HTR-8/SVneo (cell line): ENCODE measurements at places on chromosomes 3 and 15.

GRCh38 chr3:50297384-50297775 lies 1.8 kb downstream of the HYAL3 start:
- DNase-seq, result no peak

DNA sequence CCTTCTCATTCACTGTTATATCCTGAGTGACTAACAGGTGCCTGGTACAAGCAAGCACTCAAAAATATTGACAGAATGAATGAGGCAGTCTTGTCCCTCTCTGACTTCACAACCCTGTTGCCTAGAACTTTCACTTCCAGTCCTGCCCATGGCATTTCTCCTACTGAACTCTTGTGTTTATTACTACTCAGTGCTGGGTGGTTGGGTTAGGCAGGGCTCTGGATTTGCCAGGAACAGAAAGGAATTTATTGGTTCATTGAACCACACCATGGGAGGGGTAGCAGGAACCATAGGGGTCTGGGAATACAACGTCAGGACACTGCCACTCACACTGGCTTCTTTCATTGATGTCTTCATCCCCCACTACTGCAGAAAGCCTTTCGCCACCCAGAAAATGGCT lies 41.9 kb upstream of the SEMA4B start:
- no peak for DNase-seq

DNA sequence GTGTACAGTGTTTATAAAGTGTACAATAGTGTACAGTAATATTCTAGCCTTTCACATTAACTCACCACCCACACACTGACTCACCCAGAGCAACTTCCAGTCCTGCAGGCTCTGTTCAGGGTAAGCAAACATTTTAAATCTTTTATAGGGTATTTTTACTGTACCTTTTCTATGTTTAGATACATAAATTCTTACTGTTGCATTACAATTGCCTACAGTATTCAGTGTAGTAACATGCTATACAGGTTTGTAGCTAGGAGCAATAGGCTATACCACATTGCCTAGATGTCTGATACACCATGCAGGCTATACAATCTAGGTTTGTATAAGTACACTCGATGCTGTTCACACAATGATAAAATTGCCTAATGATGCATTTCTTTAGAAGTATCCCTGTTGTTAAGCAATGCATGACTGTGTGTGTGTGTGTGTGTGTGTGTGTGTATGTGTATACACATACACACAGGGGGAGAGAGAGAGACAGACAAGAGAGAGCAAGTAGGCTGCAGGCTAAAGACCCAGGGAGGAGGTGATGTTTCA lies 72.5 kb upstream of the PRR23C start:
- no peak for DNase-seq

DNA sequence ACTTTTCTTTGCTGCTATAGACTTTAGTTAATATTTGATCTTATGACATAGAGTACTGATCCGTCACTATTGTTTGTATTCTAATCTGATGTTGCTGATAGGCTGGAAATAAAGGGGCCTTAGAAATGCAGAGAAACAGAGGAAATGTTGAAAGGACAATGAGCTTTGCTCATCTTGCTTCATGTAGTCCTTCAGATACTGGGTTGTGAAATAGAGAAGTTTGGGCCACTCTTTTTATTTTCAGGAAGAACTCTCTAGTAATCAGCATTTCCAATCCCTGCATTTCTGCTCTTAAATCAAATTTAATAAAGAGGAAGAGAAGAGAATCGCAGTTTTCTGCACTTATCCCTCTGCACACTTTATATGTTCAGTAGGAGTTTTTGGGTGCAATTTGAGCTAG lies 192.8 kb upstream of the THBS1 start:
- no peak for DNase-seq

- DNase-seq, result no peak
Measured at GRCh38 chr3:9695345-9695744, 8.3 kb upstream of the CPNE9 start.

GRCh38 chr15:77028451-77029165 lies 33.7 kb downstream of the PSTPIP1 start:
- DNase-seq, result no peak

DNA sequence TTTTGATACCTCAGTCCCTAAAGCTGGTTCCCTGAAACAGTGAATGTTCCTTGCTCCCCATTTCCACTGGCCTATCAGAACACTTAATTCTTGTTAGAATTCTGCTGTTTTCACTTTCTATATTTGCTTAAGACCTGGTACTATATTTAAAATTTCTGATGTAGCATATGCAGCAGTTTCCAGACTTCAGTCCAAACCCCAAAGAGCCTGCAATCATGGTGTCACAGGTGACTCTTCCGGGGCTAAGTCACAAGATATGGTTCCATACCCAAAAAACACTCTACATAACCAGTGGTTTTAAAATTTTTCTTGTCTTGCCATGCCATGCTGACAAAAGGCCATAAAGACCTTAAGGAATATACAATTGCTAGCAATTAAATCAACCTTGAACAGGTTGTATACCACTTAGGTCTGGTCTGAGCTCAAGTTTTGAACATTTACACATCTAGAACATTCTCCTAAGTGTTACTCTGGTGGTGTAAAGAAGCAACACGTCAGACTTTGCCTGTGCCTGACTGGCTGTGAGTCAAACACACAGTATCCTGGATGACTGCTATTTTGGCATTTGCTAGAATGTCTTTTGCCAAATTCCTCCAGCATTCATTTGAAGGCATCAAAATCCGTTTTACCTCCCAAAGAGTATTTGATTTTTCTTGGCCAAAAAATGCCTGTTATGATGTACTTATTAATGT lies 160.0 kb downstream of the FRMD5 start:
- DNase-seq, result no peak

DNA sequence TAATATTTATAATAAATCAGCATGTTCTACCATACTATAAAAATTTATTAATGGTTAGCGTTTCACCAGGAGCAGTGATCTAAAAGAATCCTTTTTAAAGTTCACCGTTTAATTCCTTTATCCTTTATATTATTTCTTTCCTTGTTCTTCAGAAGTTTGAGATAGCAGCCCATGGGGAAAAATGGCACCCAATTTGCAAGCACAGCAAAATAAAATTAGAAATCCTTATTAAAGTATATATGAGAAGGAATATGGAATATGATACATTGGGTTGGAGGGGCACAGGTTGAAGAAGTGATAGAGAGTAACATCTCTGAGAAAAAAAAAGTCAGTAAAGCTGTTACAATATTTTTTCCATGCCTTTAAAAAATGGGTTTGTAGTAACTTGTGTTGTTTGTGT lies 892.0 kb downstream of the NAALADL2 start:
- no peak for DNase-seq

DNA sequence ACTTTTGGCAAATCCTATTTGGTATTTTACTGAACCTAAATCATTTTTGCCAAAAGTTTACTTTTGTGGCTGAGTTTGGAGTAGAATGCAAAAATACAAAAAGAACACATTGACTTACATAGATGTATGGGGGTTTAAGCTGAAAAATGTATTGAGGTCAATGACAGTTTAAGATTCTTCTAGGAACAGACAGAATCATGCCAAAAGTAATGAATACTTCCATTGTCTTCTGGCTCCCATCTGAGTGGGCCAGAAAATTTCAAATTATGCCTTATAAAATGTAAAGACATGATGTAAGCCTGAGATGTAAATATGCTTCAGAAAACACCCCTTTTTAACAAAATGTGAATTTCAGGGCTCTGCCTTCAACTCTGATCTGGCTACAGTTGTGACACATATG lies 375.1 kb upstream of the DPH6 start:
- no peak for DNase-seq

GRCh38 chr3:194184801-194185200 lies 48.9 kb downstream of the HES1 start:
- no peak for DNase-seq
